ENCODE measurements at places on chromosomes 7 and 10. TPM values are rescaled to one million over a fixed set of nuclear protein-coding genes. Genes with fewer than 3 reads are reported as not detected.

- DNase-seq = peak; percentile 74
Observed at GRCh38 chr7:44884621-44885393, 523 bp downstream of the PURB start.

DNA sequence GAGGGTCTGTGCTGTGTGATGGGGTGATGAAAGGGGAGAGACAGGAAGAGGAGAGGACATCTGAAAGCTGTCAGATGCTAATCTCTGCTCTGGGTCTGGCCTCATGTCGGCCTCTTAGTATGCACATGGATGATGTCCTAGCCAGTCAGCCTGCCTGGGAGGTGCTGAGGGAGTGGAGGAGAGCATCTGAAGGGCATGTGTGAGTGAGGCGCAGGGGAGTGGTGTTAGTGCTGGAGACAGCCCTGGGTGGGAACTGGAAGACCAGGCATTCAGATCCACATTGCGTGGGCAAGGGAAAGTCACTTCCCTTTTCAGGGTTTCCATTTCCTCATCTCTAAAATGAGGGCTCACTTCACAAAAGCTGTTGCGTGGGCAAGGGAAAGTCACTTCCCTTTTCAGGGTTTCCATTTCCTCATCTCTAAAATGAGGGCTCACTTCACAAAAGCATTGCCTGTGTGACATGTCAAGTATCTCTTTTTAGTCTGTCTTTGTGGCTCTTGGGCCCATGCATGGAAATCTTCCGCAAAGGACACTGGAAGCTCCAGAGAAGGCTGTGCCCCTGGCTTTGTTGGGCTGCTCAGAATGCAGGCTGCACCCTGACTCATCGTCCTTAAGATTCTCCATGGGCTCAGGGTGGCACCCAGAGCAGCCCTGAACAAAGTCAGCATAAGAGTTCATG is 10.0 kb downstream of the SFTPD start:
- DNase-seq = no peak

CRHR2 gene
- not detected for polyA plus RNA-seq

DNA sequence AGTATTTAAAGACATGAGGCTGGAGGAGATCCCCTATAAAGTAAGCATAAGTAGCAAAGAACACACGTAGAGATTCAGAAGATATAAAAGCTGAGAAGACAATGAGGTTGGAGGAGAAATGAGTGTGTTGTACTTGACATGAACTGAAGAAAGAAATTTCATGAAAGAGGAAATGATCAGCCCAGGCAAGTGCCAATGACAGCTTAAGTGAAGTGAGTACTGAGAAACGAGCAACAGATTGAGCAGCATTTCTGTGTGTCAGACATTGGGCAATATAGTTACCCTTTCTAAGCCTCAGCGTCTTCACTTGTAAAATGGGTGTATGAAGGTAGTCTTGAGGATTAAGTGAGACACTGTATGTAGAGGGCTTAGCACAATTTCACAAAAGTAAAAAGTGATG is 4.8 kb upstream of the LIPA start:
- DNase-seq = no peak

CEP55 gene
- 16.1 TPM for polyA plus RNA-seq

- DNase-seq = no peak
Observed at GRCh38 chr10:30553018-30553625, 76.4 kb downstream of the LYZL2 start.

DNA sequence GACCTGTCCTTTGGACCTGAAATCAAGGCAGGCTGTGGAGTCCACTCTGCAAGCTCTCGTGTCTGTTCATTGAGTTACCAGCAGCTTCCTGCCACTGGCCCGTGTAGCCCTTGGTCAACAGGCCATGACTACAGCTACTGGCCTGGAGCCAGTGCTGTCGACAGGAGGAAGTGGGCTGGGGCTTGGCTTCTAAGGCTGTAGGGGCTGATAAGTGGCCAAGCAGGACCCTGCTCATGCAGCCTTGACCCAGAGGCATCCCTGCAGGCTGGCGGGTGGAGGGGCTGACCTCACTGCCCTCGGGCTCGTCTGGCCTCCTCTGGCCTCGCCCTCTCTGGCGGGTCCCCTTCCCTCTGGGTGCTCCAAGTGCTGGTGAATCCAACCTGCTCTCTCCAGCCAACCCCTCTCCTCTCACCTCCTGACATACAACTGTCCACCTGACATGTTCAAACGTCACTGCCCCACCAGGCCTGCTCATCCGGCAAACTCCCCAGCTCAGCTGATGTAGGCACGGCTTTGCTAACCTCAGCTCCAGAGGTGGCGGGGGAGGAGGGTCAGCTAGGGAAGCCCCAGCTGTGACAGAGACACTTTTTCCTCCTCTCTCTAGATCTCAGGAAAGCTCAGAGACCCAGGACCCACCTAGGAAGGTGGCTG is 188.6 kb upstream of the LYZL2 start:
- peak; percentile 42 for DNase-seq

DNA sequence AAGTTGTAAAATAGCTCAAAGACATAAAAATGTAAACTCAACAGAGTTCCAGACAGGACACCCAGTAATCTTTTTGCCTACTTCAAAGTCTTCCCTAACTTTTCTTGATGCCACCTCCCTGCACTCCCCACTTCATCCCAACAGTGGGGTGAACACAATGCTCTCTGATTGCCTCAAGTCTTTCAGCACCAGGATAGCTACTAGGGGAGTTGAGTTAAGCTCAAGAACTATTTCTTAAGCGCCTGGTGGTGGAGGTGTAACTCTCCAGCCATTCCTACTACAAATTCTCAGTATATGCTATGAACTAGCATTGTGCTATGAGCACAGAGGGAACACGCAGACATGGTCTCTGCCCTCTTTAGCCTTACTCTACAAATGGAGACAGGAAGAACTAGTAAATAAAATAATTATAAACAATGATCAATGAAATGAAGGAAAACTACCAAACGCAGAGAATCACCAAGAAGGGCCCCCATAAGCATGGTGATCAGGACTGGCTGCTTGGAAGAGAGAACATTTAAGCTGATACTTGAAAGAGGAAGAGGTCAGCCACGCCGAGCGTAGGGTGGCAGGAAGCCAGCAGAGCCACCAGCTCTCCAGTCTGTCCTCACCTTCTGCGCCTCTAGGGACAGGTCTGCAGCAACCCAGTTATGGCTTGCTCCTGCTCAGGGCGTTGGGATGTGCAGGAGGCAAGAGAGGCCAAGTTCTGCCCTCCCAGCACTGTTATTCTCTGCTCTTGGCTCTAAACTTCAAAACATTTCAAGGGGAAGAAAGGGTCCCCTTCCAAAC is 16.7 kb upstream of the FRA10AC1 start:
- DNase-seq = no peak

DNA sequence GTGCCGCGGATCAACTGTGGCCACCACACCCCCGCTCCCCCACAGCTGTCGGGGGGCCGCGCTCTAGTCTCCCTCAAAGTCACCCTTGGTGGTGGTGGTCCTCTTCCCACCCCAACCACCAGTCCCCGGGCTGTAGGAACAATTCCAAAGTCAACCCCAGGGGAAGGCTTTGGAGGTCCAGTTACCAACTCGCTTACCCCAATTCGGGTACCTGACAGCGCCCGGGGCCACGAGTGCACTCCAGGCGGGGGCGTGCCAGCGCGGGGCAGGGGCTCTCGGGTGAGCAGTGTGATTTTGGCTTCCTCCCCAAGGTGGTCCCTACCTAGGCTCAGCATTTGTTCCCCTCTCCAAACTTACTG is 584 bp upstream of the ZMIZ1 start:
- no peak for DNase-seq

DNA sequence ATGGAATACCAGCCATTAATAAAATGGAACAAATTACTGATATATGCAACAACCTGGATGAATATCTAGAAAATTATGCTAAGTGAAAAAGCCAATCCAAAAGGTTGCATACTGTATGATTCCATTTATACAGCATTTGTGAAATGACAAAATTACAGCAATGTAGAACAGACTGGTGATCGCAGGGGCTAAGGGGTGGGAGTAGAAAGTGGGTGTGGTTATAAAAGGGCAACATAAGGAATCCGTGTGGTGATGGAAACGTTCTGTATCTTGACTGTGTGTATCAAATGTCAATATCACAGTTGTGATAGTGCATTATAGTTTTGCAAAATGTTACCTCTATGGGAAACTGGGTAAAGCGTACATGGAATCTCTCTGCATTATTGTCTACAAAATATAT is 15.0 kb downstream of the CEP41 start:
- DNase-seq = no peak

DNA sequence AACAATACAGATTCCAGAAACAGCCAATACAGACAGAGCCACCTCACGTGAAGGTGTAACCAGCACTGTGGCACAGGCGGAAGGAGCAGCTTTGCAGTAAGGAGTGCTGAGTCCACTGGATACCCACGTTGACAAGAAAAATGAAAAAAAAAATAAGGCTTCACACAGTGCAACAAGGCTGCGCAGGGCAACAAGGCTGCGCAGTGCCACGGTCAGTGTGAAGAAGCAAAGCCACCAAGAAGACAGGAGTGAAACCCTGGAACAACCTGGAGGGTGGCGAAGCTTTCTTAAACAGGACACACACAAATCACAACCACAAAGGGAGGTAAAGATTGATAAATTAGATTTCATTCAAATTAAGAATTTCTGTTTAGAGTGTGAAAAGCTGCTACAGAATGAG is 204.0 kb downstream of the MAD1L1 start:
- no peak for DNase-seq

CYP26C1 gene
- polyA plus RNA-seq = 0.02 TPM

DNA sequence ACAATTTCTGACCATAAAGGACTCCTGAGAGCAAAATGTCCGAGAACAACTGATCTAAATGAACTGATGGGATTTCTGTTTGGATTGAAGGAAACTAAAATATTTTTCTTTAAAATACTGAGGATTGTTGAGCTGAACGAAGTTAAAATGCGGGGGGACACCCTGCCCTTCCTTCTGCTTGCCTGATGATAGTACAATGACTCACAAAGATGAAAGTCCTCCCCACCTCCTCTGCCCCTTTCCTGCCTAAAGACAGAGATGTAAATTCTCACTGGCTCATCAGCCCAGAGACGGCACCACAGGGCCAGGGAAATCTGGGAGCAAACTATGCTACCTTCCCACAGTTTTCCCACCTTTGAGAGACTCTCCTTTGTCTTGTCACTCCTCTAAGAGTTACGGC is 180.6 kb downstream of the PHTF2 start:
- no peak for DNase-seq

GRCh38 chr10:16857419-16857818 is 40.2 kb upstream of the RSU1 start:
- no peak for DNase-seq

DNA sequence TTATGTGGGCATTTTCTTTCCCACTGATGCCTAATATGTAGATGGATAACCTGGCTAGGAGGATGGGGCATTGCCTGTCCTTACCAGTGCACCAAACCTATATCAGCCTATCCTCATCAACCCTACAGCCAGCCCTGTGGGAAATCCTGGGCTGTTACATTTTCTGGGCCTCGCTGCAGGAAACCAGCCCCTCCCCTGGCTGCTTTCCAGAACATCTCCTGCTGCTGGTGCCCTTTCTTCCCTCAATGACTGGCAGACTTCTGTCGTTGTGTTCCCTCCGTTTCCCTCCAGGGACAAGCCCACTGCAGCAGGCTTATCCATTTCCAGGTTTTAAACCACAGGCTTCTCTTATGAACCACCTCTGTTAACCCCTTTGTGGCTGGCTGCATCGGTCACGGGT is 486.1 kb upstream of the COBL start:
- DNase-seq = no peak

DNA sequence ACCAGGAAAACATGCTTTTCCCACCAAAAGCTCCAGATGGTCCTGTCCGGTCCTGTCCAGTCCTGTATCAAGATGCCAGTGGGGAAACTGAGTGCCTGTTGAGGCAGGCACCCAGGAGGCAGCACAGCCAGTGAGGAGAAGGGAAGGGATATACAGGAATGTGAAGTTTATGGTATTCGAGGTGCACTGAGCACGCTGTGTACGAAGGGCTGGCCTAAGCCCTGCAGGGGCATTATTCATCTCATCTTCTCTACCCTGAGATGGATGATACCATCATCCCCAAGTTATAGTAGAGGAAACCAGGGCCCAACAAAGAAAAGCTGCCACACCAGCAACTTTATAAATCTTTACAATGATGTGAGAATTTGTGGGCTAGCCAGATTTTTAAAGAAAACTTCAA is 23.4 kb upstream of the FXYD4 start:
- DNase-seq = no peak

MYPN gene
- 0.77 TPM for polyA plus RNA-seq

PTF1A gene
- polyA plus RNA-seq = not detected

GRCh38 chr7:140159497-140159896 is 17.3 kb downstream of the KDM7A start:
- DNase-seq = no peak

GRCh38 chr7:48067475-48067874 is 21.6 kb upstream of the UPP1 start:
- DNase-seq = no peak

FRA10AC1 gene
- polyA plus RNA-seq = 7.1 TPM

- DNase-seq = no peak
Observed at GRCh38 chr10:109587366-109587765, 335.9 kb downstream of the XPNPEP1 start.

DNA sequence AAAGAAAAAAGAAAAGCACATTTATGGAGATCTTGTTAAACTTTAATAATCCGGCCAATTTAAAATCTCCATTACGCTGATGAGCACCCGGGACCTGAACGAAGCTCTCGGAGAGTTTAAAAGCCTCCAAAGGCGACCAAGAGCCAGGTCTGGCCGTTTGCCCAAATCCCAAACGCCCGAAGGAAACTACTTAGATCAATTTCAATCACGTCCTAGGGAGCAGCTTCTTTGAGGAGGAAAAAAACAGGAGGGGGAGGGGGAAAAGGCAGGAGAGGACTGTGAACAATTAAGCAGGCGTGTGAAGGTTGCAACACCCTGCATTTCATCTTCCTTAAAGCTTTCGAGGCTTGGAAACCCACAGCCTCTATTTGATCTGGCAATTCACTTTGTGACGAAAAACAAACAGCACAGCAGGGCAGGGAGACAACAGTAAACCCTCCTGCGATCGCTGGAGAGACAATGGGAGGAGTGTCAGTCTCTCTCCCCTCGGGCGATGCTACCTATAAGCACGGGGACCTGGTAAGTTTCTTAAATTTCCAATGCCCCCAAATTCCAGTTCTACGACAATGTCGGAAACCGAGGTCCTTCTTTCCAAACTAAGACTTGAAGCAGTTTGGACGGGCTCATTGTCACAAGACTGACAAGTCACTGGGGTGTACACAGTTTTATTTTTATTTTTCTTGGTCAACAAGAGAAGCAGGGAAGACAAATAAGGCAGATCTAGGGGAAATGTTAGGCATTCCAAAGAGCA is 1.2 kb downstream of the KLF6 start:
- peak; percentile 75 for DNase-seq

ASB10 gene
- not detected for polyA plus RNA-seq
